ENCODE measurements at places on chromosomes 6 and 20. TPM values are rescaled to one million over a fixed set of nuclear protein-coding genes. Genes with fewer than 3 reads are reported as not detected.

The MAS1 gene
- polyA plus RNA-seq, result 0.01 TPM

The PRDM13 gene
- not detected for polyA plus RNA-seq

GRCh38 chr20:36646678-36647077, 682 bp upstream of the SLA2 start:
- no peak for DNase-seq

The LY86 gene
- 1.8 TPM for polyA plus RNA-seq

- DNase-seq, result no peak
Observed at GRCh38 chr6:89792881-89793280, 26.7 kb downstream of the MDN1 start.

- DNase-seq, result no peak
Observed at GRCh38 chr6:148271711-148272439, 70.8 kb upstream of the SASH1 start.

DNA sequence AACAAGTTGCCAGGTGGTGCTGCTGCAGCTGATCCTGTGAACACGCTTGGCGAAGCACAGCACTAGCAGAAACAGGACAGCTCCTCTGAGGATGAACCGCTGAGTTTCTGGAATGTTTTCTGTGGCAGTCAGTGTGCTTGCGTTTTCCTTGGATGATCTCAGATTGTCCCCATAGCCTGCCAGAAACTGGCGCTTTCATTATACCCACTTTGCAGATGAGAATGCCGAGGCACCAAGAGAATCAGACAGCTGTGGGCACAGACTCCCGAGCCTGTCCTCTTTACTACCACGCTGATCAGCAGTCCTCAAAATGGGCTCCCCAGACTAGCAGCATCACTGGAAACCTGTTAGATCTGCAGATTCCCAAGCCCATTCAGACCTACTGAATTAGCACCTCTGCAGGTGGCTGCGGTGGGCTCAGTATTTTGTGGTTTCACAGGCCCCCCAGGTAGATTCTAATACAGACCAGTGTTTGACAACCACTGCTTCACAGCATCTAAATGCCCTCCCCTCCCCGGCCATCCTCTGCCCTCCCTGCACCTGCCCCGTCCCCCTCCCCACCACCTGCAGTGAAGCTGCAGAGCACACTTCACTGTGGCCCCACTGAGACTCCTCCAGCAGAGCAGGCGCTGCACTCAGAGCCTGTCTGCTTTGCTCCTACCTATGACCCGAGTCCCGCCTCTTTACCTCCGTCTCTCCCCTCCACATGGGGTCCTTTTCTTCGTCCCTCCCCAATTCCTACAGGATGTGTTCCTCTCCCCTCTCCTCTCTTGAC, 29.6 kb downstream of the SPATA2 start:
- no peak for DNase-seq

- no peak for DNase-seq
Observed at GRCh38 chr6:15644904-15645303, 17.9 kb downstream of the DTNBP1 start.

GRCh38 chr6:21800948-21801438, 207.4 kb downstream of the SOX4 start:
- no peak for DNase-seq

DNA sequence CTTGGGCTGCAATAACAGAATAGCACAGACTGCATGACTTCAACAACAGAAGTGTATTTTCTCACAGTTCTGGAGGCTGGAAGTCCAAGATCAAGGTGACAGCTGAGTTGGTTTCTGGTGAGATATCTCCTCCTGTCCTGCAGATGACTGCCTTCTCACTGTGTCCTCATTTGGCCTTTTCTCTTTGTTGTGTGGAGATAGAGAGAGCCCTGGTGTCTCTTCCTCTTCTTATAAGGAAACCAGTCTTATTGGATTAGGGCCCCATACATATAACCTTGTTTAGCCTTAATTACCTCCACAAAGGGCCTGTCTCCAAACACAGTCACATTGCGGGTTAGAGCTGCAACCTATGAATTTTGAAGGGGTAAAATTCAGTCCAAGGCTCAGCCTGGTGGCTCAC, 57.0 kb upstream of the BMP6 start:
- DNase-seq, result no peak

- DNase-seq, result no peak
Observed at GRCh38 chr6:148364056-148364824, 21.6 kb downstream of the SASH1 start.

Data from right renal cortex interstitium (tissue), 3 donors.